Choroid plexus epithelial cell (primary cell): ENCODE measurements at places on chromosomes 16 and 17.

- DNase-seq: no peak
These were observed 29.3 kb upstream of the SPACA3 start for GRCh38 chr17:32962320-32962711.

- DNase-seq: peak; percentile 58
These were observed 3.0 kb upstream of the ZNF213 start for GRCh38 chr16:3131755-3132377.

DNA sequence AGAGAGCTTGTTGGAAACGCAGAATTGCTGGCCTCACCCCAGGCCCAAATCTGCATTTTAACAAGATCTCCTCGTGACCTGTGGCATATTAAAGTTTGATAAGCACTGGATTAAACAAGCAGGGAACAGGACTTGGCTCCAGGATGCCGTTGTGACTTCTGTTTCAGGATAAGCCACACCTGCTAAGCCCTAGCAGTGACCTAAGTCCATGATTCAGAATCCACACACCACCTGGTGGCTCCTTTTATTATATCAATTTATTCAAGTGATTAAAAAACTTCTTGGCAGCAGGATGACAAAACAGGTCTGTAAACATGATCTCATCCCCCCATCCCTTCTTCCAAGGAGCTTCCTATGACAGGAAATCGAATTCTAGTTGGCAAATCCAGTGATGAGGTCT lies 9.1 kb downstream of the NAGPA start:
- peak; percentile 18 for DNase-seq

GRCh38 chr17:79986411-79987186 lies 49.1 kb downstream of the TBC1D16 start:
- peak; percentile 84 for DNase-seq

DNA sequence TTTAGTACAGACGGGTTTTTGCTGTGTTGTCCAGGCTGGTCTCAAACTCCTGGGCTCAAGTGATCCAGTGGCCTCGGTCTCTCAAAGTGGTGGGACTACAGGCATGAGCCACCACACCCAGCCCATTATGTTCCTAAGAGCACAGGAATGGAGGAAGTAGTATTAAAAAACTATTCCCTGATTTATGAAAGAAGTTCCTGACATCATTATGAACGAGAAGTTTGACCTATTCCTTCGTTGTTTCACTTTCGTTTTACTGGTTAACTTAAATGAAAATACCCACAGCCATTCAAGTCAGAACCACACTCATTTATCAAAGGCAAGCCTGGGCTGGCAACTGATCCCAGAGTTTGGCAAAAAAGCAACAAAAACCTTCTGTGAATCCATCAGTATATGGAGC lies 13.5 kb upstream of the CBX4 start:
- DNase-seq: peak; percentile 51

DNA sequence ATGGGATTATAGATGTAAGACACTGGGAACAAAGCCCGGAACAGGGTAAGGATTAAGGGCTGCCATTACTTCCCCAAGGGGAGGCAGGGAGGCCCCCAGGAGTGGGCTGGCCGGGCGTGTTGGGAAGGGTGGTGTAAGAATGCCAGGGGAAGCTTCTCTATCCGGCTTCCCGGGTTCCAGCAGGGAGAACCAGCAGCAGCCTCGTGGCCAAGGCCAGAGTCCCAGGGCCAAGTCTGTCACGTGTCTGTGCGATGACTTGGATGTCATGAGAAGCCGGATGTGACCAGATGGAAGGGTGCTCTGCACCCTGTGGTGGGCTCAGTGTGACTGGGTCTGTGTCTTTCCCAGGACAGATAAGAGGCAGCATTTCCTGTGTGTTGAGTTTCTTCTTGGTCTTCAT lies 52.1 kb downstream of the SCNN1B start:
- no peak for DNase-seq

DNA sequence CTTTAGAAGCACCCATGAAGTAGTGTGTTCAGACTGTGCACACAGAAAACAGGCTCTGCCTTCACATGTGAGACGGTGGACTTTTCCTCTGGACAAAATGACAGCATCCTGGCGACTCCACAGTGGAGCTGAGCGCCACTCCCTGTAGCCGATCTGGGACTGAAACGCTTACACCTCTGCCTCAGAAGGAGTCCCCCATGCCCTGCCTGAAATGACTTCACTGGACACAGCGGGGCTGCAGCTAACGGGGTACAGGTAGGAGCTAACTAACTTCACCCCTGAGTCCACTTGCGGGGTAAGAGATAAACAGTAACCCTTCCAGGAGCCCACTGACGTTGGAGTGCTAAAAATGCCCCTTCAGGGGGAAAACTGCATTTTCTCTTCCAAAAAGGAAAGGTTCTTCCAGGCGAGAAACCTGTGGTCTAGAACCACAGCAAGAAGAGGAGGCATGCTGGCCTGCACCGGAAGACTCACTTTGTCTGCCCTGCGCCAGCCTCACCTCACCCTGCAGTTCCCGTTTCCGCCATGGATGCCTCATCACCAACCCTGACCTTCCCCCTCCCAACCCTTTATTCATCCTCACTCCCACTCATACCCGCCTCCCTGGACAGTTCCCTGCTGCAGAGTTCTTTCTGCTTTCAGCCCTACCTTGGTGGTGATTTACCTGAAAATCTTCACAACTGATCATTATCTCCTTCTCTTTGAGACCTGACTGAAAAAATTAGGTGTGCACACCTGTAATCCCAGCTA lies 19.4 kb upstream of the ENDOV start:
- no peak for DNase-seq

DNA sequence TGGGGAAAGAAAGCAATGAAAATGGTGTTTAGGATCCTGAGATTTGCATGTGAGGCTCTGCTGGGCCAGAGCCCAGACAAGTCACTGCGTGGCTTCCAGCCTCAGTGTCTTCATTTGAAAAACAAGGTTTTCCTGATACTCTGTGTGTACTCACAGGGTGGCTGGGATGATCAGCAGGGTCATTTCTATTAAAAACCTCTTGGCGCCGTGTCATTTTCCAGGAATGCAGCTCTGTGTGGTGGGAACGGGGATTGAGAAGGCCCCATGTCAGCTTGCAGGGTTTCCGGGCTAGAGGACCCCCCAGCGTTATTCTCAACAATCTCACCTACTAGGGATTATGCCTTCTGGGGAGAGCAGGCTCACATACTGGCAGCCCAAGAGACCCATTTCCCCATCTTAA lies 73.5 kb downstream of the FOXL1 start:
- peak; percentile 24 for DNase-seq
